Panc1 (cell line): ENCODE measurements at places on chromosomes 7 and 10. TPM values are rescaled to one million over a fixed set of nuclear protein-coding genes. Genes with fewer than 3 reads are reported as not detected.

The TSPAN15 gene
- total RNA-seq = 199 TPM

DNA sequence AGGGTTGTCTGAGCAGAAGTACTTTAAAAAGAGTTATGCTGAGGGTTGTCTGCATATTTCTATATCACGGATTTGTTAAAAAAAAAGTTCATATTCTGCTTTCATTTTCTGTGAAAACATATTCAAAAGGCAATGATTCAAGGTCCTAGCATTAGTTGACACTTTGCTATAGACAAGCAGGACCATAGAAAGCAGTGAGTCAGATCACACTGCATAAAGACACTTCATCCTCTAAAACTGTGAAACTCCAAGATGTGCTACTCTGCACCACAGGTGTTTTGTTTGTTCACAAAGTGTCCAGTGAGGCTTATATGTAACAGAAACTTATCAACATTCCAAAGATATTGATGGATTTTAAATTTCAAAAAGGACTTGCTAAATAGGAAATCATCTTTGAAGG lies 47.0 kb downstream of the SPAM1 start:
- no peak for DNase-seq

GRCh38 chr10:27241010-27241651 lies 534 bp upstream of the ACBD5 start:
- no peak for DNase-seq

DNA sequence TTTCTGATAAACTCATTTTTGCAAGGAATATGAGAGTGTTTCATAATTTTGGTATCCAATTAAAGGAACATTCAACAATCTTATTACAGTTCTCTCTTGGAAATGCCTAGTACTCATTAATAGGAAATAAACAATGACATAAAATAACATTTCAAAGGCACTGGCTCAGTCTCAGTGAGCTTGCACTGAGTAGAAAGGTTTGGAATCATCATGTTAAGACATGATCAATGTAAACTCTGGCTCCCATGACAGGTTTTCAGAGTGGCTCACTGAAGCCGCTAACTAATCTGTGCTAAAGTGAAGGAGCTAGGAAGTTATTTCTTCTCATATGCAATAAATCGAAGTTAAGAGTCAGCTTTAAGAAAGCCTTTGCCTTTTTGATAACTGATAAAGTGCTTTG lies 203.3 kb upstream of the HGF start:
- DNase-seq = no peak

GRCh38 chr10:128927497-128928161 lies 539.4 kb upstream of the MGMT start:
- no peak for DNase-seq

- DNase-seq = no peak
Observed at GRCh38 chr10:5611899-5612680, 54.3 kb downstream of the ASB13 start.
